ENCODE measurements at places on chromosomes 4 and X. TPM values are rescaled to one million over a fixed set of nuclear protein-coding genes. Genes with fewer than 3 reads are reported as not detected.

NEK1 gene
- 9.0 TPM for total RNA-seq

DNA sequence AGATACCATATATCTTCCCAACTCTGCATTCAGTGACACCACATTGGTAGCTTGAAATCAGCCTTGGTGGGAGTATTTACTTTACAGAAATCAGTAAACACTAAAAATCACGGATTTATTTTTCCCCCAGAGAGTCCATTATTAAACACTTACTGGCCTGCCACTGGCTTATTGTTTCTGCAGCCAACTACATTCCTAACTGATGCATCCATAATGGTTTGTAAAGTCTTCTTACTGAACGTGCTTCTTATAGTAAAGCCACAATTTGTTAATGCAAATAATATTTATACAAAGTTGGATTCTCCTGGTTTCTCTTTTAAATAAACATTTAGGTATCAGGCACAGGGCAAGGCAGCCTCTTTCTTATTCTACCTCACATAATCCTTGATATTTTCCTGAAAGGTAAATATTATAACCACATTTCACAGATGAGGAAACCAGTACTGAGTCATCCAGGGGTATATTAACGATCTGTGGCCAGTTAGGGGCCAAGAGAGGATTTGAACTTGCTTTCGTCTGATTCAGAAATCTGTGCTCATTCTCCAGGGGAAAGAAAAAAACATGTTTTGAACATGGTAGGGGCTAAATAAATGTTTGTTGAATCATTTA is 136.5 kb downstream of the RAB28 start:
- no peak for DNase-seq

BRS3 gene
- total RNA-seq = not detected

DNA sequence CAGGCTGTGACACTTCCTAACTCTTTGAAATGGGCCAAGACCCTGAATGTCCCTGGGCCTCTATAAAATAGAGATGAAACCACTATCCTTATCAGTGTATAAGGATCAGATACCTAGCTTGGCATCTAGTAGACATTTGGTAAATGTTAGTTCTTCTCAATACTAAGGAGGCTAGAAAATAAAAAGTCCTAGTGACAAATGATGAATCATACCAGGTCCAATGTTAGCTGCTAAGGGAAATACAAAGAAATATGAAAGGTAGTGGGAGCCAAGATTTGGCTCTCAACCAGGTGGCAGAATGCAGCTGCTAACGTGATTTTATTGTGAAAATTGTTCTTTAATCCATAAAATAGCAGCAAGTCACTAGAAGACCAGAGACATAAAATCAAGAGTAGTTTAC is 19.8 kb upstream of the PPARGC1A start:
- no peak for DNase-seq

GRCh38 chr4:41498177-41498576 is 39.8 kb upstream of the LIMCH1 start:
- no peak for DNase-seq

FAM241A gene
- 1.8 TPM for total RNA-seq

GRCh38 chrX:30863974-30864373 is 25.1 kb downstream of the TAB3 start:
- peak; percentile 8 for DNase-seq

ADH1A gene
- 0.49 TPM for total RNA-seq

AKAP4 gene
- not detected for total RNA-seq

GRCh38 chr4:105994061-105994460 is 98.8 kb downstream of the NPNT start:
- no peak for DNase-seq

GRCh38 chr4:149048451-149049143 is 606.4 kb upstream of the NR3C2 start:
- no peak for DNase-seq

Measured in left colon (tissue), 2 donors.